ENCODE measurements at places on chromosomes 2 and 18.

DNA sequence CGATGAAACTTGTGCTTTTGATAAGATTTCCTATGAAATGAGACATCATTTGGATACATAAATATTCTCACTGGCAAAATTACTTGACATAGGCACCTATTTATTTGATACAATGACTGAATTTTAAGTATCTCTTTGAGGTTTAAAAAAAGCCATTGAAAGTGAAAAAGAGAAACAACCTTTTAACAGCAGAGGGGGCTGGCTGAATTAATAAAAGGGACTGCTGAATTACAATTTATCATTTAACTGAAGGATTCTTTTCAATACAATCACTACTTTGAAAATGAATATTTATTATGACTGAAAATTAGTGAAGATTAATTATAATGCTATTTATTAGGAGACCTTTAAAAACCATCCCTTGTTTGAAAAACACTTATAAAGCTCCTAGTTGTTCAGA lies 335.3 kb downstream of the DLGAP1 start:
- DNase-seq: no peak

- no peak for DNase-seq
These were observed 7.5 kb downstream of the SH3RF3 start for GRCh38 chr2:109136542-109136941.

DNA sequence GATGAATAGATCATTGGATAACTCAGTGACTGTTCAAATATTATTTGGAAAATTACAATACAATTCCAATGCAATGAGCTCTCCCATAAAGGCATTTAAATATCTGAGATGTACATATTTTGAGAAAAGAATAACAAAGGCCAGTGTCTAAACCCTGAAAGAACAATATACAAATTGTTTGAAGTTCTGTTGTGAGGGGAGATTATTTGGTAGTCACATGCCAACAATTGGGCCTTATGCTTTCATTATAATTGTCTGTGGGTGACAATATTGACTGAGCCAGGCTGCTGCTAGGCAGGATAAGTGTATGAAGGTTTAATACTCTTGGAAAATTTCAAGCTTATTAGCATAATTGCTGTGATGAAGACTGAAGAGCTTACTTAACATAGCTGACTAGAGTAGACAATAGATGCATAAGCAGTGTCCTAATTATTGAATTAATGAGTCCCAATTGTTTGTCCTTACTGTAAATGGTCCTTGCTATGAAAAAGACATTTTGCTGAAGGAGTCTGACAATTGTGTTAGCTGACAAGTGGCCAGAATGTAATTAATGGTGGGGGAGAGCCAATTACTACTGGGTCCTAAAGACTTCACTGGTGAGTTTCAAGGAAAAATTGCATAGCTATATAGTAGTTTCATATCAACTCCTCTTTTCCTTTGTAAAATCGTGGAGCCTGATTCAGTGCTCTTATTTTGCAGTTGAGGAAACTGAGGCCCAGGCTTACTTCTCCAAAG lies 5.0 kb upstream of the SMAD2 start:
- no peak for DNase-seq

DNA sequence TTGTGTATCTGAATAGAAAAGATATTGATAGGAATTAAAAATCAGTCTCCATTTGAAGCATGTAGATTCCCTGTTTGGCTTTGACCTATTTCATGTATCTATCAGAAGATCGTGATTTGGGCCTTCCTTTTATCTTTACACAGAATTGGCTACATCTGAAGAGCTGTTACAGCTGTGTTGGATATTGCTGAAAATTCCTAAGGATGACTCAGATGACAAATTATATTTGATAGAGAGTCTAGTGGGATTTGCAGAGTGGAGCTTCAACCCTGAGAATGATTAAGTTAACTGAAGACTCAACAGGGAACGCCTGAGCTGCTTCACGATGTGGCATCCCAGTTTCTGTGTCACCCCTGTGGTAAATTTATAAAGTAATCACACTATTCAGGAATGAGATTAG lies 4.9 kb upstream of the COL3A1 start:
- no peak for DNase-seq

- DNase-seq: no peak
These were observed 223.3 kb downstream of the CNTNAP5 start for GRCh38 chr2:124248386-124248785.

- no peak for DNase-seq
These were observed 159.8 kb downstream of the EN1 start for GRCh38 chr2:118687698-118688097.

- DNase-seq: no peak
These were observed 37.6 kb upstream of the FZD7 start for GRCh38 chr2:201996006-201996405.

GRCh38 chr2:159648643-159649042 lies 32.3 kb upstream of the BAZ2B start:
- DNase-seq: no peak

DNA sequence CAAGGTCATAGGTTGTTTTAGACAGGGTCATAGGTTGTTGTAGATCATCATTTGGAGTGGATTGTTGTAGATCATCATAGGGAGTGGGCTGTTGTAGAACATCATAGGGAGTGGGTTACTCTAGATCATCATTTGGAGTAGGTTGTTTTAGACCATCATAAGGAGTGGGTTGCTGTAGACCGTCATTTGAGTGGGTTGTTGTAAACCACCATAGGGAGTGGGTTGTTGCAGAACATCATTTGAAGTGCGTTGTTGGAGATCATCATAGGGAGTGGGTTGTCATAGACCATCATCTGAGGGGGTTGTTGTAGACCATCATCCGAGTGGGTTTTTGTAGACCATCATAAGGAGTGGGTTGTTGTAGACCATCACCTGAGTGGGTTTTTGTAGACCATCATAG lies 9.5 kb upstream of the TRPM8 start:
- DNase-seq: no peak

GRCh38 chr18:27415495-27415894 lies 230.4 kb upstream of the CHST9 start:
- DNase-seq: no peak

- DNase-seq: no peak
These were observed 311.4 kb downstream of the PTPRM start for GRCh38 chr18:7878265-7879211.

GRCh38 chr2:15939854-15940660 lies at the start of gene MYCN:
Gene MYCN (plus strand): TSS chr2:15940550. CDS start chr2:15942065, 1,515 bp downstream.
- DNase-seq: peak; percentile 17

DNA sequence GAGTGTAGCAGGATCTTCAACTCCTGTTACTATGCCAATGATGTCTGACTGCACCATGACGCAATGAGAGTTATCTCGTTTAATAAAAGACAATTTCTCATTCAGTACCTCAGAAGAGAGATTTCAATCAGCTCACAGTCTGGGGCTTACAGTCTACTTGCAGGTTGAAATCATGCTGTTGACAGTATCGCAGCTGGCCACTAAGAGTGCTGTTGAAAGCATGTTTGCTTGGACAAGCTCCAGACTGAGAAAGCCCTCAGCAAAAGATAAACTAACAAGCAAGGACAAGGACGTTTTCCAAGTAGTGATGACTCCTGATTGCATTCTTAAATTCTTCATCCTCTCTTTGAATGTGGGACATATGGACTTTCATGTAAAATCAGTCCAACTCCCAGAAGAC lies 145.2 kb upstream of the SYT4 start:
- no peak for DNase-seq

- no peak for DNase-seq
These were observed 64.1 kb upstream of the ZNF532 start for GRCh38 chr18:58800582-58800981.

DNA sequence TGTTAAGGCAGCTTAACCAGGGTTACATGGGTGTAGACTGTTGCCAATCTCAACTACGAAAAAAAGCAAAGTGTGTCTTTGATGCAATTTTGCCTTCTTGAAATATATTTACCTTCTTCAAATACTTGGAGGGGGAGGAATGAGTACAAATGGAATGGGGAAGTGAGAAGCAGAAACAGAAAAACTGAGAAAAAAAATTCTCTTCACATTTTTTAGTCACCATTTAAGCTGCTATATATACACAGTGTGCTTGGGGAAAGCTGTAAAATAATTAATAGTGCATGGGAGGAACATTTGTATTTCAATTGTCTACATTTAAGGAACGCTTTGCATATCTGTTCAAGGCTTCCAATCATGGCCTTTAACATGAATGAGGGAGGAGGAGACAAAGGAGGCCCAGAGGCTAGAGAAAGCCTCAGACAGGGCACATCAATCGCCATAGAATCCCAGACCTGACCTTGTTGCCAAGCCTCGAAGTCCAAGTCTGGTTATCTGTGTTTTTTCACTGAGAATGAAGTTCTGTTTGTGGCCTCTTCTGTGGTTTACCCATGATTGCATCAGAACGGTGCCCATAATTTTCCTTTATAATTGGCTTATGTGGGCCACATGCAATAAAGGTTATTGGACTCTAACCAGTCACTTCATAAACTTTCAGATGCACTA lies 158.6 kb downstream of the PIK3C3 start:
- no peak for DNase-seq

GRCh38 chr2:194526121-194526520 lies 1130.9 kb upstream of the SLC39A10 start:
- DNase-seq: no peak

GRCh38 chr2:228689053-228689452 lies 507.6 kb upstream of the SPHKAP start:
- DNase-seq: no peak
